ENCODE measurements at places on chromosomes 2 and 18.
A peak's percentile ranks its signal among the peaks of the same experiment; 100 is the strongest.

- no peak for DNase-seq
Measured at GRCh38 chr18:63005306-63005705, 290.0 kb downstream of the PHLPP1 start.

DNA sequence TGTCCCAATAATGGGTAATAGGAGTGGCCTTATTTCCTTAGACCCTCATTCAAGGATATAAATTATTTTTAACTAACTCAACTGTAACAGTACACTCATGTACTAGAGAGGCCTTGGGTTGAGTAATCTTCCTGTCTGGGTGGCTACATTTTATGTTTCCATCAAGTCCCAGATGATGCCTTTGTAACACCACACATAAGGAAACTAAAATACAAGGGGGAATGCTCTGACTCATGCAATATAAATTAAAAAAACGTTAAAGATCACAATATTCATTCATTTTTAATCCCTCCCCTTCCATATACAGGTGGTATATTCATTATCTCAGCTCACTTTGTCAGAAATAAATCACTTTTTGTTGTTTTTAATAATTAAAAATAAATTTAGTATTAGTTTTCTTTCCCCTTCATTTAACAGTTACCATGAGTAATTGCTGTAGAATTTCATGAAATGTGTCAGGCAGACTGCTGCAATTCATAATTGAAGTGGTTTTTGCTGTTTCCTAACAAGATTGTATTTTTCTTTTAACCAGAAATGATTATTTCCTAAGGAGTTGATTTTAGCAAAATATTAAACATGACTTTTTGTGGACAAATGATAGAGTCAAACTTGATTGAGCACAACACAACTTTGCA, 1403.6 kb downstream of the SUCLG1 start:
- DNase-seq, result peak; percentile 54

DNA sequence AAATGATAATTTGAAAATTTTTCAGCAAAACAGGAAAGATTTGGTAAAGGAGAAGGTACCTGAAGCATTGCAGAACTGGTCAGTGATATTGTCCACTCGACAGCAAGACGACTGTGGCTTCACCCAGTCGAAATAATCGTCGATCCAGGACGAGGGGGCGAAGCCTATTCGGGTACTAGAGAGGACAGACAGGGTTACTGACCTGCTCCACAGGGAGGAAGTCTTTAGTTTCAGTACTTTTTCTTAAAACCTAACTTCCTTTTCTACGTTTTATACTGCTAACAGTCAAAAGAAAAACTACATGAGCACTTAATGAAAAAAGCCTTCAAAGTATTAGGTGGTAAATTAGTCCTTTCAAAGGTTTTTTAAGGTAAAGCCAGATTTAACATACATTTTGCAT, 36.0 kb downstream of the RMC1 start:
- DNase-seq, result no peak

DNA sequence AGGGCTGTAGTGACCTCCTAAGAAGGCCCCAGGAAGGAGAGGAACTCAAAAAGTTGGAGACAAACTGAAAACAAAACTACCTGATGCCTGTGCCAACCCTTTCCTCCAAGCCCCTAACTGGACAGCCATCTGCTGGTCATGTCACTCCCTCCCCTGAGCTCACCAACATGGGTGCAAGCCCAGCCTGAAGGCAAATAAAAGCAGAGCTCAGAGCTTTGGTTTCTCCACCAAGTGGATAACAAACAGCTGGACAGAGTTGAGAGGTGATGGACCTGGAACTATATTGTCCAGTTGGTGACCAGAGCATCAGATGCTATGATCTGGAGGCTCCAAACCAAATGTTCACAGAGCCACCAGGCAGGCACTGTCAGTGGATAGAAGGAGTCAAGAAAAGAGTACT, 34.6 kb upstream of the MAL start:
- DNase-seq, result no peak

DNA sequence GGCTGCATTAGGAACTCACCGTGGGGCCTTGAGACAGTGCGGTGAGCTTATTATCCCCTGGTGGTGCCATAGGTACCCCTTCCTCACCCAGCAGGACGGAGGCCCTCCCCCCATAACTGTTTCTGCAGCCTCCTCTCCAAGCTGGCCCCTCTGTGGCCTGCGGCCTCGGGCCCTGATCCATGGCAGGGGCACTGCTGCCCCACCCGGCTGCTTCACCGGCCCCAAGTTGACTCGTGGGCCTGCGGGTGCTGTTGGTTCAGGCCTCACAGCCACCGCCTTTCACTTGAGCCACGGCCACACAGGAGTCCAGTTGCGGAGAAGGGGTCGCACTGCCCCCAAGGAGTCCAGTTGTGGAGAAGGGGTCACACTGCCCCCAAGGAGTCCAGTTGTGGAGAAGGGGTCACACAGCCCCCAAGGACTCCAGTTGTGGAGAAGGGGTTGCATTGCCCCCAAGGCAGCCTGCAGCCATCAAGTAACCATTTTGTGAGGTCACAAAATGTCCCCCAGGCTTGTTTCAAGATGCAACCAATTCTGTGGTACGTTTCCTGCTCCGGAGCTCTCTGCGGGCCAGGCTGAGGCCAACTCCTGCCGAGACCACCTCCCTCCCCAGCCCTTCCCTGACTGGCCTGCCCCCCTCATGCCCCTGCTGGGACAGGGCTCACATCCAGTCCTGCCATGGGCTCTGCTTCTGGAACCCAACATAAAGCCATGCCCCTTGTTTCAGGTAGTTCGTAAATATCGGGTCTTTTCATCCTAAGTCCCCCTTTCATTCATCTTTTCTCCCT, 4.6 kb downstream of the LRRFIP1 start:
- DNase-seq, result no peak

- DNase-seq, result no peak
Measured at GRCh38 chr18:74529811-74530583, 4.3 kb upstream of the CNDP1 start.

GRCh38 chr18:51107082-51107481, 77.1 kb downstream of the SMAD4 start:
- DNase-seq, result no peak

All from mesenchymal stem cell (in vitro differentiated cells and primary cell).